Frontal cortex (tissue), 4 donors: ENCODE measurements at places on chromosomes 2 and 18.

GRCh38 chr18:49572611-49573345, 10.9 kb downstream of the LIPG start:
- peak; percentile 37 for DNase-seq

DNA sequence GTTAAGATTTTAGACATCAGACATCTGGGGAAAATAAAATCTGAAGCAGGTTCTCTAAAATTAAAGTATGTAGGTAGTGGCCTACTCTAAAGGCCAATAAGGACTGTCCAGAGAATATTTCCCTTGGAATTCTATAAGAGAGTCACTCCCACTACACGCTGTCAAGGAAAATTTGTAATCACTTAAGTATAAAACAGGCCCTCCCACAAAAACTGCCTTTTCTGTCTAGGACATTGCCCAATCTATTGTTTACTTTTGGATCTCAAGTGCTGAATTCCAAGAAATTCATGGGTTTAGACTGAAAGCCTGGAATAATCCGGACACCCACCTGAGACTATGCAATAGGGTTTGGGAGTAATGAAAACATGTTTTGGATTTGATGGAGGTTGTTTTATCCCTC, 1.7 kb upstream of the SRBD1 start:
- no peak for DNase-seq

DNA sequence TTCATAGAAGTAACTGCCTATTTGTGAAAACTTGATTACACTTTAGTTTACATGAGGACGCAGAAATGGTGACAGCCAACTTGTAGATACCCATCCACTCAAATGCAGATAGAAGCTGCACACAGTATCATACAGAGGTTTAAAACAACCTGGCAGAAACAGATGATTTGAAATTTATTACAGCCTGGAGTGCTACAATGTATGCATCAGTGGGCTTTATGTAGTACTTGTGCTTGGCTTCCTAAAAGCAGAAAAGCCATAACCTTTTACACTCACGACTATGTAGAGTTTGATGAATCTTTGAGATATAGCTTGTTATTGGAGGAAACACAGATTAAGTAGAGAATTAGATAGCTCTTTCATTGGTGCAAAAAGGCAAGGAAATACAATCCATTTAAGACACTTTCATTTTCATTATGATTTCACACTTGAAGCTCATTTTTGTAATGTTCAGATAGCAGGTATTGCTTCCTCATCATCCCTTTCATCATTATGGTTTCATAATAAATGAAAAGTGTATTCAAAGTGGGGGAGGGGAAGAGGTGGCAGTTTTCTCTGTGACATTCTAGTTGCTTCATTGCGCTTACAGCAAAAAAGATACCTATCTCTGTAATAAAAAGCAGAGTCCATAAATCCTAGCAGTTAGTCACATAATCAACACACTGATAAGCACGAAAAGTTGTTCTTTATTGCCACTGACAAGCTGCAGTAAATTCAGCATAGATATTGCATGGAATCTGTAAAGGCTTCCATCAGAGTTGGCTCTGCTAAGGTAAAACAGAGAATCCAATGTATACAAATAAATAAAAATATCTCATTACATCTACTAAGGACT, 789.8 kb upstream of the FSHR start:
- DNase-seq, result no peak

GRCh38 chr2:57758686-57759085, 287.9 kb upstream of the VRK2 start:
- DNase-seq, result no peak

GRCh38 chr18:44342162-44342561, 338.5 kb upstream of the SETBP1 start:
- DNase-seq, result no peak

- no peak for DNase-seq
Observed at GRCh38 chr18:1213126-1213525, 308.5 kb downstream of the ADCYAP1 start.

DNA sequence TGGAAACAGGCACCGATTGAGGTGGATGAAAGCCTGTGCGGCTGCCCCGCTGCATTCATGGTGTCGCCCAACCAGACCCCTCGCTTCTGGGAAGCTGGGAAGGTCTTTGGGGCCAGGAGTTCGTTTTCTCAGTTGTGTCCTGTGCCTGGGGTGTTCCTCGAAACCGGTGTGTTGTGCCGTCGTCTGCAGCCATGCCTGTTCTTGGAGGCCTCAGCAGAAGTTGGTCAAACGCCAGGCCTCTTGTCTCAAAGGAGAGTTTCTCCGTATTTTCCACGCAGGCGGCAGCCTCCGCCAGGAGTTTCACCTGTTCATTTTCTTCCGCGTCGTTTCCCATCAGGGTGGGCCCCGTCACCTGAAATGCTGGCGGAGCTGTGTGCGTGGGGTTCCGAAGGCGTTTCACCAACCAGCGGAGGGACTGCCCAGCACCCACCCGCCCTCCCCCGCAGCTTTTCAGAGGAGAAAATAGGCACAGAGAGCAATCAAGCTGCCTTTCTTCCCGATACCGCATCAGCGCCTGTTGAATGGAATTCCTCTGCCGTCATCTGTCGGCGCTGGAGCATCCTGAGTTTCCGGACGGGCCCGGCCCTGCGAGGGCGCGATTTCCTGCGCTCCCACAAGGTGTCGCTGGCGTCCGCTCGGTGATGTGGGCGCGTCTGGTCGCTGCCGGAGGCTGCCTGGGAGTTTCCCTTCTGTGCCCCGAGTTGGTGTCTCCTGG, 17.0 kb upstream of the NFATC1 start:
- peak; percentile 86 for DNase-seq

- DNase-seq, result no peak
Observed at GRCh38 chr2:121002597-121002996, 266.9 kb downstream of the GLI2 start.

DNA sequence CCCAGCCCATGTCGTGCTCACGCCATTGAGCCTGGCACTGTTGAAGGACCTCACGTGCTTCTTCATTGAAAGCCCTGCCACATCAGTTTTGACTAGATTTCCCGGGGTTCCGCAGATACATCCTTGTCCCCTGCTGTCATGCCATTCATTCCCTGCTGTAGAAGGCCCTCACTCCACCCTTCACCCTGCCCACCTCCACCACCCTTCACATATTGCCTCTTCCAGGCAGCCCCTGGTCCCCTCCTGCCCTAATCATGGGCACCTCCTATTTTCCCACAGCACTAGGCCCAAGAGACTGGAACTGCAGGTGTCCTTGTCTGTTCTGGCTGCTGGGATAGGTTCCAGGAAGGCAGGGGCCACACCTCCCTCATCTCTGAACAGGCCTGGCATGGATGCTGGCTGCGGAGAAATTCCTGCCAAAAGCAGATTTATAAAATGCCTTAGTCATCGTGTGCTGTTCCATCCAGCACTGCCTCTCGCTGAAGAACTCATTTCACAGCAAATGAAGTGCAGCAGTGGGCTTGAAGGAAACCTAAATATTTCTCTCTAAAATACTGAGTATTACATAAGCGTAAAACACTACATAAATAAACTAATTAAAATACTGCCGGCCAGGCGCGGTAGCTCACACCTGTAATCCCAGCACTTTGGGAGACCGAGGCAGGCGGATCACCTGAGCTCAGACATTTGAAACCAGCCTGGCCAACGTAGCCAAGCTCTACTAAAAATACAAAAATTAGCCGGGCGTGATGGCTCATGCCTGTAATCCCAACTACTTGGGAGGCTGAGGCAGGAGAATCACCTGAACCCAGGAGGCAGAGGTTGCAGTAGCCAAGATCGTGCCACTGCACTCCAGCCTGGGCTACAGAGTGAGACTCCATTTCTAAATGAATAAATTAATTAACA, 38.4 kb downstream of the EIF4E2 start:
- peak; percentile 58 for DNase-seq

GRCh38 chr2:207067473-207067872, 98.3 kb downstream of the KLF7 start:
- no peak for DNase-seq
